CD8-positive, alpha-beta memory T cell (primary cell): ENCODE measurements at places on chromosomes 2 and 18. TPM values are rescaled to one million over a fixed set of nuclear protein-coding genes. Genes with fewer than 3 reads are reported as not detected.

DNA sequence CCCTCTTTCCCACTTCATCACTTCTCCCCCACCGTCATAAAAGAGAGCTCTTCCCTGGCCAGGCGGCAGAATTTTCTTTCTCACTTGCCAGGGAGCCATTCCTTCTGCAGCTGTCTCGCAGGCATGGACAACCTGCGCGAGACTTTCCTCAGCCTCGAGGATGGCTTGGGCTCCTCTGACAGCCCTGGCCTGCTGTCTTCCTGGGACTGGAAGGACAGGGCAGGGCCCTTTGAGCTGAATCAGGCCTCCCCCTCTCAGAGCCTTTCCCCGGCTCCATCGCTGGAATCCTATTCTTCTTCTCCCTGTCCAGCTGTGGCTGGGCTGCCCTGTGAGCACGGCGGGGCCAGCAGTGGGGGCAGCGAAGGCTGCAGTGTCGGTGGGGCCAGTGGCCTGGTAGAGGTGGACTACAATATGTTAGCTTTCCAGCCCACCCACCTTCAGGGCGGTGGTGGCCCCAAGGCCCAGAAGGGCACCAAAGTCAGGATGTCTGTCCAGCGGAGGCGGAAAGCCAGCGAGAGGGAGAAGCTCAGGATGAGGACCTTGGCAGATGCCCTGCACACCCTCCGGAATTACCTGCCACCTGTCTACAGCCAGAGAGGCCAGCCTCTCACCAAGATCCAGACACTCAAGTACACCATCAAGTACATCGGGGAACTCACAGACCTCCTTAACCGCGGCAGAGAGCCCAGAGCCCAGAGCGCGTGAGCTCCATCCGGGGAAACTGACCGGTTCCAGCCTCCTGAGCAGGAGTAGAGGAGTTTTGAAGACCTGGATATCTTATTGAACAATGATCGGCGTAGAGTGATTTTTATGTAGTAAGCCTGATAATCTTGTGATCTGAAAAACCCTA, at the start of gene MSGN1:
Gene MSGN1 (plus strand): TSS at position 65 of the 850 bp plus-strand sequence. CDS start 59 bp downstream, at position 124.
- DNase-seq: no peak
- no peaks in the 10 kb centered on the region for H3K4me1 ChIP-seq
- no peak within 1 kb of the TSS for H3K4me3 ChIP-seq
- H3K27ac ChIP-seq: no peak within 1 kb of the TSS

- H3K27ac ChIP-seq: no peak overlapping the region
- H3K4me1 ChIP-seq: peaks cover under 1% of the 10 kb centered on the region
- DNase-seq: no peak
- H3K4me3 ChIP-seq: no peak overlapping the region
- H3K36me3 ChIP-seq: no peaks in the 10 kb centered on the region
These were observed 28.4 kb upstream of the SUCLG1 start for GRCh38 chr2:84487298-84487996.

DNA sequence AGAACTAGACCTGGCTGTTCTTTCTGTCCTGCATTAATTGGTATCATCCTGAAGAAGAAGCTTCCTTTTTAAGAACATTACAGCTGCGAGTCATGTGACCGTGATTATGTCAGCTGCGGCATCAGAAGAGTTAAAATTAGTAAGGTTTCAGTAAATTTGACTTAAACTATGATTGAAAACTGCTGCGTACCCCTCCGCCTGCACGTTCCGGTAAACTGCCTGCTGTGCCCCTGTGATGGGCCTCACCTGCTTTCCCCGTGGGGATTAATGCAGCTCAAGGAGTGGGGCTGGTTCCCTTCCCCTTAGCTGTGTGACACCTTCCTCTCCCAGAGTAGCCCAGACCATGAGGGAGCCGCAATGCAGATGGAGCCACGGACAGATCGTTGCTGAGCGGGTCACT, 36.1 kb upstream of the MYO3B start:
- H3K27me3 ChIP-seq: no peaks in the 10 kb centered on the region
- H3K4me3 ChIP-seq: no peak overlapping the region

DNA sequence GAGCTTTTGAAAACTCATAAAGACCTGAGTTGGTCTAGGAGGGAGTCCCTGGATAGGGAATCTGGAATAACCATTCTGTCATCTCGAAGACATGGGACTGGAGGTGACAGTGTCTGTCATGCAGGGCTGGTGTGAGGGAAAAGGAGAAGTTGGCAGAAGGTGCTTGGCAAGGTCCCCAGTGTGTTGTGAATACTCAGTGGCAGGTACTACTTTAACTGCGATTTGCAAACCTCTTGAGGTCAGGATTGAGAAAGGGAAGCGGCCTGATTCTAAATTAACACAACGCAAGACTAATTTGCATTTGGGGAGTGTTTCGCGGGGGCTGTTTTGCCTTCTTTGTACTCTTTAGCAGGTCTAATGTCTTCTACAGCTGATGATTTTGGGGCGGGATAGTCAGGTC, 77.0 kb upstream of the TMEM200C start:
- H3K4me3 ChIP-seq: no peak overlapping the region
- H3K27ac ChIP-seq: no peak overlapping the region
- H3K27me3 ChIP-seq: no peaks in the 10 kb centered on the region
- no peak for DNase-seq
- H3K4me1 ChIP-seq: no peaks in the 10 kb centered on the region

DNA sequence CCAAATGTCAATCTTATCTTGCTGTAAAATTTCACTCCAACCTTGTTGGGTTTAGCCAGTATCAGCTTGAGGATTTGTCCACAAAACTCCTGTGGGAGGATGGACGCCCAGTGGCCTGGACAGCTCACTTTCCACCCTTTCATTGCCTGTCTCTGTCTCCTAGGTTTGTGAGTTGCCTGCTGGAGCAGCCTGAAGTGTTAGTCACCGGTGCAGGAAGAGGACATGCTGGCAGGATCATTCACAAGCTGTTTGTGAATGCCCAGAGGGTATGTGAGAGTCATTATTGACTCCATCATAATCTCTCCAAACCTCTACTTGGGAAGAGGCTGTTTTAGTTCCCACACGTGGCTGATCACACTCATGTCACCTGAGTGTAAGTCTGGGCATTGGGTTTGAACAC, 112.3 kb downstream of the RAB3GAP1 start:
- H3K36me3 ChIP-seq: peaks cover 37% of the 10 kb centered on the region
- no peak overlapping the region for H3K4me3 ChIP-seq
- no peaks in the 10 kb centered on the region for H3K27me3 ChIP-seq
- no peak for DNase-seq
- no peaks in the 10 kb centered on the region for H3K4me1 ChIP-seq

DNA sequence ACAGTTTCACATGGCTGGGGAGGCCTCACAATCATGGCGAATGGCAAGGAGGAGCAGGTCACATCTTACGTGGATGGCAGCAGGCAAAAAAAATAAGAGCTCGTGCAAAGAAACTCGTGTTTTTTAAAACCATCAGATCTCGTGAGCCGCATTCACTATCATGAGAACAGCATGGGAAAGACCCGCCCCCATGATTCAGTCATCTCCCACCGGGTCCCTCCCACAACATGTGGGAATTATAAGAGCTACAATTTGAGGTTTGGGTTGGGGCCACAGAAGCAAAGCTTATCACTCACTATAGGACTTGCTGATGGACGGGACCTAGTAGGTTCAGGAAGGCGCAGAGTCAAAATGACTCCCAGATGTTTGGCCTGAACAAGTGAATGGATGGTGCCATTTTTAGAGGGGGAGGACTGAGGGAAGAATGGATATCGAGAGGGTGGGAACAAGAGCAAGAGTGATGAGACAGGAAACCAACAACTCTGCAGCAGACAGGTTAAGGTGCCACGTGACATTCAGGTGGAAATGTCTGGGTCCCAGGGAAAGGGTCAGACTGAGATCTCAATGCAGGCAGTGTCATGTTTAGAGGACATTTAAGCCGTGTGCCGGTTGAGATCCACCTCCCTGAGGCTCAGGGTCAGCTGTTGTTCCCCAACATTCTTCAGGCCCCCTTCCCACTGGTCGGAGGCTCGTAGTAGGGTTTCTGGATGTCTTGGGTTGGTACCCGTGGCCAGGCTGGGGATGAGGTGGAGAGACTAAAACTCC, 85.7 kb downstream of the MYCN start:
- no peak overlapping the region for H3K4me3 ChIP-seq
- no peak for DNase-seq
- H3K27ac ChIP-seq: no peak overlapping the region
- no peaks in the 10 kb centered on the region for H3K36me3 ChIP-seq
- H3K4me1 ChIP-seq: no peaks in the 10 kb centered on the region
- H3K27me3 ChIP-seq: no peaks in the 10 kb centered on the region

- no peak overlapping the region for H3K4me3 ChIP-seq
- H3K4me1 ChIP-seq: no peaks in the 10 kb centered on the region
- DNase-seq: no peak
- no peaks in the 10 kb centered on the region for H3K36me3 ChIP-seq
- H3K27me3 ChIP-seq: no peaks in the 10 kb centered on the region
- no peak overlapping the region for H3K27ac ChIP-seq
These were observed 48.7 kb downstream of the RMDN2 start for GRCh38 chr2:37973615-37974353.

- no peak overlapping the region for H3K27ac ChIP-seq
- H3K36me3 ChIP-seq: no peaks in the 10 kb centered on the region
- peaks cover 18% of the 10 kb centered on the region for H3K4me1 ChIP-seq
- no peaks in the 10 kb centered on the region for H3K27me3 ChIP-seq
- H3K4me3 ChIP-seq: no peak overlapping the region
These were observed 84.5 kb downstream of the LONRF2 start for GRCh38 chr2:100237770-100238169.

DNA sequence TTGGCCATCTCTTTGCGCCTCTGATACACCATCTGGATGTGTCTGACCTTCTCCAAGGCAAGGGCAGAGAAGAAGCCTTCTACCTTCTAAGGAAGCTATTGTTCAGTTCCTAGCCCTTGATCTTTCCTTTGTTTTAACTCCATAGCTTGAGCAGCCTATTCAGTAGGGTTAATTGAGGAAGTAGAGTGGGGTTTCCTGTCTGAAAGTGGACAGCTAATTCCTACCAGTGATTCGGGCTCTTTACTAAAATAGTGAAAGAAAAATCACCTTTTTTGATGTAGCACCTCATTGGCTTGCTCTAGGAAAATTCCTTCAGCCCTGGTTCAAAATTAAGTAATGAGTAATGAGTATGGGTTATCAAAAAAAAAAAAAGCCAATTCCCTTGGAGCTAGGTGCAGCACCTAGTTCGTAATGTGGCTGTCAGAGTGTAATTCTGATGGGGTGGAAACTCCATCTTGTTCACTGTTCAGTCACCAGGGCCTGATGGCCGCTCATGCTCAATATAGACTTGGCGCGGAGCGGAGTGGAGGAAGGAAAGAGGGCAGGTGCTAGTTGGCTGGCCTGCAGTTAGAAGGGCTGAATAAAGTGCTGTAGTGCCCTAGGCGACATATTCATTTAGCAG, 2.9 kb upstream of the MGAT5 start:
- H3K4me3 ChIP-seq: no peak overlapping the region
- H3K36me3 ChIP-seq: peaks cover 6% of the 10 kb centered on the region
- no peaks in the 10 kb centered on the region for H3K27me3 ChIP-seq
- H3K27ac ChIP-seq: no peak overlapping the region
- DNase-seq: no peak

GRCh38 chr2:51289045-51289444, 257.1 kb upstream of the NRXN1 start:
- no peak overlapping the region for H3K4me3 ChIP-seq
- H3K27ac ChIP-seq: no peak overlapping the region
- H3K36me3 ChIP-seq: no peaks in the 10 kb centered on the region
- DNase-seq: no peak
- H3K4me1 ChIP-seq: no peaks in the 10 kb centered on the region

DNA sequence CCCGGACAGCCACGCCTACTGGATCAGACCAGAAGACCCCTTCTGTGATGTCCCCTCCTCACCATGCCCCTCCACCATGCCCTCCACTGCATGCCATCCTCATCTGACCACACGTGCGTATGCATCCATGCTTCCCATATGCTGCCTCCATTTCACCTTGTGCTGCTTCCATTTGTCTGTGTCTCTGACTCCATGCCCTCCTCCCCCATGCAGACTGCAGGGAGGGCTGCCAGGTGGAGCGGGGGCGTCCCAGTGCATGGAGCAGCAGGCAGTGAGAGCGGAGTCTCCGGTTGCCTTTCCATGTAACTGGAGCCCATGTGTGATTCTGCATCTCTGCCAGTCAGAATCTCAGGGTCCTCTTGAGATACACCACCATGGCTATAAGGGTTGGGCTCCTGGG, 52.6 kb downstream of the COA5 start:
- no peaks in the 10 kb centered on the region for H3K27me3 ChIP-seq
- DNase-seq: no peak
- no peak overlapping the region for H3K4me3 ChIP-seq
- peaks cover 14% of the 10 kb centered on the region for H3K4me1 ChIP-seq
- no peak overlapping the region for H3K27ac ChIP-seq

GRCh38 chr18:42068030-42068429, 113.0 kb downstream of the PIK3C3 start:
- no peak for DNase-seq
- H3K4me1 ChIP-seq: no peaks in the 10 kb centered on the region
- H3K27ac ChIP-seq: no peak overlapping the region
- H3K27me3 ChIP-seq: no peaks in the 10 kb centered on the region
- H3K36me3 ChIP-seq: peaks cover 9% of the 10 kb centered on the region
- no peak overlapping the region for H3K4me3 ChIP-seq

DNA sequence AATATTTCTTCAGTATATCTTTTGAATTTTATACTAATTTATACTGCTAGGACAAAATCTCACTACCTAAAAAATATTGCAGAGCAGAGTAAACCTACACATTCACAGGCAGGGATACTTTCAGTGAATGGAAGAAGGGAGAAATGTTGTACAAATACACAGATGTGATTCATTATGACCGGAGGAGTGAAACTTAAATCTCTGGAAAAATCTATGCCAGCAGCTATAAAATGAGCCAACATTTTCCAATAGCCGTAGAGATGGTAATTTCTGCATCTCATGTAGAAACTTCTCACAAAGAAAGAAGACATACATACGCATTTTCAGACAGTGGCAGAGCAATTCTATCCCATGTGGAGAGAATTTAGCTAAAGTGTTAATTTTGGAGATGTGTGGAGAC, 54.8 kb downstream of the KCNS3 start:
- H3K4me3 ChIP-seq: no peak overlapping the region
- no peaks in the 10 kb centered on the region for H3K27me3 ChIP-seq
- H3K36me3 ChIP-seq: no peaks in the 10 kb centered on the region
- no peak overlapping the region for H3K27ac ChIP-seq

GRCh38 chr2:54666131-54666633, 57.3 kb upstream of the EML6 start:
- peaks cover 41% of the 10 kb centered on the region for H3K36me3 ChIP-seq
- H3K27me3 ChIP-seq: no peaks in the 10 kb centered on the region
- H3K4me1 ChIP-seq: no peaks in the 10 kb centered on the region

DNA sequence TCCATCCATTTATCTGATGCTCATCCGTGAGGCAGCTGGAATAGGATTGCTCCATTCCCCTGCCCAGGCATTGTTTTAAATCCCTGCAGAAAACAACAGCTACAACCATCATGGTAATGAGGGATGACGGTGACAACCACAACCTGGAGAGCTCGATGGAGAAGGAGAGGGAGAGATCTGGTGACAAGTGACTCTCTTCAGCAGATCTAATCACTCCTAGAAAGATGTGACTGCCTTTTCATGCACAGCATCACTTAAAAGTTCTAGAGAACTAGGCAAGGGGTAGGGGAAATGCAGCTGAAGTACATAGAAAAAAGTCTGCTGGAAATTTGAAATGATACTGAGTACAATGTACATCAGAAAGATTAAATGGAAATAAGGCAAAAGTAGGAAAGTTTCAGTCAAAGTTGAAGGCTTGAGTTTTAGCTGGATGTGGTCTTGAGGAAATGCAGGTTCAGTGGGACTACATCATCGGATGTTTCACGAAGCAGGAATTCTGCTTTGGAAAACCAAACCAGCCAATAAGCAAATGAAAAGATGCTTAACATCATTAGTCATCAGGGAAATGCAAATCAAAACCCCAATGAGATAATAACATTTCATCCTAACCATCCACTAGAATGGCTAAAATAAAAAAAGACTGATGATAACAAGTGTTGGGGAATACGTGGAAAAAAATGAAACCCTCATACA, 6.8 kb upstream of the ARHGAP25 start:
- H3K4me1 ChIP-seq: peaks cover 35% of the 10 kb centered on the region
- H3K36me3 ChIP-seq: no peaks in the 10 kb centered on the region
- no peak for DNase-seq
- H3K4me3 ChIP-seq: no peak overlapping the region
- H3K27me3 ChIP-seq: no peaks in the 10 kb centered on the region

The PSMA8 gene
- 2.1 TPM for polyA plus RNA-seq
